ENCODE measurements at places on chromosomes 3 and 15.
A peak's percentile ranks its signal among the peaks of the same experiment; 100 is the strongest.

GRCh38 chr15:64093627-64094417, at the start of gene CIAO2A:
CIAO2A (minus strand) TSS chr15:64093838; CDS start chr15:64093768, 70 bp downstream.
- peak; percentile 99 for DNase-seq

DNA sequence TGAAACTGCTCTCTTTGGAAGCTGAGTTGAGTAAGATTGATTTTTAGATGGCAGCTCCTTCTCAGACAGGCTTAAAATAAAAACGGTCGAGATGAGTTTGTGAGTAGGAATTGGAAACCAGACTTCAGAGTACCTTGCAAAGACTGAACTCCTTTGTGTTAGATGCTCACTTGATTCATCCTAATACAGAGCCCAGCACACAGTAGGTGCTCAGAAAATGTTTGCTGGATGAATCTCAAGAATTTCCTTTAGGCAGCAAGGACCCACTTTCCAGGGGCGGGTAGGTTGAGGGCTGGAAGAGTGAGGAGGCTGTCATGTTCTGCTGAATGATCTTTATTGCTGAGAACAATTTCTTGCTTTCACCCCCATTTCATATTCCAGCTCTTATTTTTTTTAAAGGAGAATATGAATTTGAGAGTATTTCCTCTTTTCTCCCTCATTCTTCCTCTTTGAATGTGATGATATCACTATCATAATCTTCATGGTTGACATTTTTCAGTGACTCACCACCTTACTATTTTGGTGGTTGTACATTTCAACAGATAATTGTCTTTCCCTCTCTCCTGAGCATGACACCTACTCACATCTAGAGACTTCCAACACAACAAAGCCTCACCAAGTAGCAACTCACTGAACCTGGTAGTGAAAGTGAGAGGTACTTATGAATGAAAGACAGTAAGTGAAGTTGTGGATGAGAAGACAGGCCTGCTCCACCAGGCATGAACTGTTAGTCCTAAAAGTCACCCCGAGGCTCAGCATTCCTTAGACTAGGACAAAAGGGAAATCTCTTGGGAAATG, 113.3 kb downstream of the PDCD6IP start:
- DNase-seq = peak; percentile 52

DNA sequence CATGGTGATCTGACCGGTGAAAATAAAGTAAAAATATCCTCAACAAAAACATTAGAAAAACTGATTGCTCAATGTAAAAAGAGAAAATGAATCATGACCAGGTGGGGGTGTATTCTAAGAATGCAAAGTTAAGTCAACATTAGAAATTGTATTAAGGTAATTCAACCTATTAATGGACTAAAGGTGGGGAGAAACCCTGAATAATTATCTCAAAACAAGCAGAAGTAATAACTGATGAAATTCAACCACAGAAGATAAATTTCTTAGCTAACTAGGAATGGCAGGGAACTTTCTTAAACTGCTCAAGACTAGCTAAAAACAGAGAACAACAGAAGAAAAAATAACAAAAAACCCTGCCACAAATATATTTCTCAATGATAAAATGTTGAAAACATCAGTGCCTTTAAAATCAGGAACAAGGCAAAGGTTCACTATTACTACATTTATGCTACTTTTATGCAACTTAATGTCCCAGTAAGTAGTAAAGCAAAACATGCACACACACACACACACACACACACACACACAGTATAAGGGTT, 204.4 kb upstream of the THBS1 start:
- DNase-seq = no peak

- DNase-seq = no peak
These were observed 130.8 kb upstream of the SNTN start for GRCh38 chr3:63521657-63522056.

GRCh38 chr3:55658270-55658669, 171.2 kb upstream of the WNT5A start:
- no peak for DNase-seq

- DNase-seq = no peak
These were observed 3.1 kb downstream of the HHATL start for GRCh38 chr3:42699511-42699971.

DNA sequence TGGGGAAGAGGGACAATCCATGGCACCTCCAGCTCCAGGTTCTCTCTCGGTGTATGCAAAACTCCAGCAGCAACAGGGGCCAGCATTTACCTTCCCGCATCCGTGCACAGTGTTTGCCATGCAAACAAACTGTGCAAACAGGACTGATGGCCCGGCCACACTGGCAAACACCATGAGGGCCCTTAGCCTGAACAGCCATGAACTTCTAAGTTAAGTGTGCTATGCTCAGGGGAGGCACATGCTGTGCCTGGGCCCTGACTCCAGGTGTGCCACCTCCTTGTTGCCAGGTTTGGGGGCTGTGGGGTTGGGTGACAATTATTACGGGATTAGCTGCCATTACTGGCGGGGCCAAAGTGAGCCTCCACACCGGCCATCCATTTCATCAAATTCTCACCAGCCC, 57.5 kb downstream of the CACNA2D2 start:
- DNase-seq = no peak

DNA sequence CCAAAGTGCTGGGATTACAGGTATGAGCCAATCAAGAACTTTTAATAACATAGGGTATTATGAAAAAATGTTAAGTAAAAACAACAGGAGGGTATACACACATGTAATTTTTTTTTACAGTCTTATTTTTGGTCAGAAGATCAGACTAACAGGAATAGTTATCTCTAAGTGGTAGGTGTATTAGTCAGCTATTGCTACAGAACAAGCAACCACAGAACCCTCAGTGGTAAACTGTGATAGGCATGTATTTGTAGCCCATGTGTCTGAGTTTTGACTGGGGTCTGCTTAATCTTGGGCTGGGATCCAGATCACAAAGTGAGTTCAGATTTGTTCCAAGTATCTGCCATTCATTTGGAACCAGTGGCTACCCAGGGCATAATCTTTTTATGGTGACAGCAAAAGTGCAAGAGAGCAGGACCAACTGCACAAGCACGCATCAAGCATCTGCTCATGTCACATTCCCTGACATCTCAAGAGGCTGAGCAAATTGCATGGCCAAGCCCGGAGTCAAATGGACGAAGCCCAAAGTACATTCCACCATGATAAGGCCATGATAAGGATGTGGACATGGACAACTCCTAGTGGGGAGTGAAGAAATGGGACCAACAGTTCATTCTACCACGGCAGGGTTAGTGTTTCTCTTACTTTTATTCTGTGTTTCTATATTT, 3.0 kb upstream of the IL5RA start:
- no peak for DNase-seq

- no peak for DNase-seq
These were observed 22.9 kb upstream of the CHRNA7 start for GRCh38 chr15:32007355-32007960.

DNA sequence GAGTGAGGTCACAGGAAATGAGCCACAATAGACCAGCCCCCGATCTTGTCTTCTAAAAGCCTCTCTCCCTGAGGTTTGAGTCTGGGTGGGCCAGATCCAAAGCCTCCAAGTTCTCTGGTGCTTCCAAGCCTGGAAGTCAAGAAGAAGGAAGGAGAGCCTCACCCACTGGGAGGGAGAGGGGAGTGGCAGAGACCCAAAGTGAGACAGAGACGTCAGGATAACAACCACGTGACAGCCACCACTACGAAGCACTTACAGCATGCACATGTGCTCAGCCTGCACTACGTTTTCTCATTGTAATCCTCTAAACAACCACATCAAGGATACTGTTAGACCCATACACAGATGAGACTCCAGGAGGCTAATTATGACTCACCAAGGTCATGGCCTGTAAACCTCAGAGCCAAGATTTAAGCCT, 197.3 kb upstream of the LINGO1 start:
- peak; percentile 37 for DNase-seq

GRCh38 chr3:66362541-66362941, 138.3 kb downstream of the LRIG1 start:
- peak; percentile 87 for DNase-seq

All from brain microvascular endothelial cell (primary cell).